ENCODE measurements at places on chromosomes 4 and X.

DNA sequence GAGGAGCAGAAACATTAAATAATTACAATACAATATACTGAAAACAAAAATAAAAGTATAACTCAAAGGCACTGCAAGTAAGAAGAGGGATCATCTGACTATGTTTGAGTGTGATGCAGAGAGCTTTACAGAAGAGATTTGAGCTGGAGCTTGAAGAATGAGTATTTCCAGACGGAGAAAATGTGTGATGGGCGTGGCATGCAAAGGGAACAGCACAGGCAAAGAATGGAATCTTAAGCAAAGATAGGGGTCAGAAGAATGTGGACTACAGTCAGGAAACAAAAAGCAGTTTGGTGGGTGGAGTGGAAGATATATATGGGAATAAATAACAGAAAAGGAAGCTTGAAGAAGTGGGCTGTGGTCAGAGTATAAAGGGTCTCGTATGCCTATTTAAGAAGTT is 45.5 kb downstream of the OPHN1 start:
- DNase-seq, result no peak

DNA sequence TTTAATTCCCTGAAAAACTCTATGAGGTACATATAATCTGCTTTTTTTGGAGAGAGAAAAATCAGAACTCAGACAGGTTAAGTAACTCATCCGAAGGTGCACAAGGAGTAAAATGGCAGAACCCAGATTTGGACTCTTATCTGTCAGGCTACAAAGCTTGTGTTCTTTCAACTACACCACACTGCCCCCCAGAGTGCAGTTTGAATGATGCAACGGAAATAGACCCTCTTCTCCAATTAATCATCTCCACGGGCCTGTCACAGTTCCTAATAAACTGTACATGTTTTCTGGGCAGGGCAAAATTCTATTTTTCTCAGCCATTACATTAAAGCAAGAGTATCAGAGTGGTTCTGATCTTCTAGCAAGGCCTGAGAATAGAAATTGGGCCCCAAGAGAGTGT is 35.3 kb upstream of the DCX start:
- DNase-seq, result peak; percentile 9

GRCh38 chrX:76253432-76253831 is 80.6 kb downstream of the PBDC1 start:
- peak; percentile 6 for DNase-seq

DNA sequence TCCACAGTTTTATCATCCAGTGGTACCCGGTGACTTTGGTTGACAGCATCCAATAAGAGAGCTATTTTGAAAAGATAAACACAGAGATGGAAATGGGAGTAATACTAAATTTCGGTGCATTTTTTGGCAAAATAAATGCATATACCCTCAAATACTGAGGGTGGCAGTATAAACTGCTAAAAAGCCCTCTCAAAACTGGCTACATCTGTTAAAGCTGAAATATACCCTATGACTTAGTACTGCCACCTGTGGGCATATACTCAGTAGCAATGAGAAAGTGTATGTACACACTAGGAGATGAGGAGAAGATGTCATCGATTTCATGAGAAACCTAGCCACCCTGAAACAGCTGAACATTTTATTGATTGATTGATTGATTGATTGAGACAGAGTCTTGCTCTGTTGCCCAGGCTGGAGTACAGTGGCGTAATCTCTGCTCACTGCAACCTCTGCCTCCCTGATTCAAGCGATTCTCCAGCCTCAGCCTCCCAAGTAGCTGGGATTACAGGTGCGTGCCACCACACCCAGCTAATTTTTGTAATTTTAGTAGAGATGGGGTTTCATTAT is 12.2 kb upstream of the TMEM128 start:
- DNase-seq, result no peak

- no peak for DNase-seq
These were observed 256.8 kb upstream of the VCX start for GRCh38 chrX:7586126-7586525.

DNA sequence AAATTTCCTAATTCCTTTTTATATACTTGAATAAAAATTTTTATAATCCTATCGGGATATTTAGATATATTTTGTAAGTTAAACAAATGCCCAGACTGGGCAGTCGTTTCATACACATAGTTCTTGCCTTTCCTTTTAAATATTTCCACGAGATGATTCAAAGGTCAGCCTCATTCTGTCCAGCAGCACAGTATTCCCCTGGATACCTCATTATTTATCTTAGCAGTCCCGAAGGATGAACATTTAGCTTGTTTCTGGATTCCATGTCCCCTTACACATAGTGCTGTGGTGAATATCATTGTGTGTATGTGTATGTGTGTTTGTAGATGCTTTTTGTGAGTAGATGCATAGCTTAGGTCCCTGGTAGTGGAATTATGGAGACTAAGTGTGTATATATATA is 38.3 kb downstream of the RAPGEF2 start:
- no peak for DNase-seq

GRCh38 chr4:19803406-19803805 is 448.3 kb upstream of the SLIT2 start:
- DNase-seq, result no peak

- no peak for DNase-seq
These were observed 1040.7 kb downstream of the RAPGEF2 start for GRCh38 chr4:160143574-160143973.

DNA sequence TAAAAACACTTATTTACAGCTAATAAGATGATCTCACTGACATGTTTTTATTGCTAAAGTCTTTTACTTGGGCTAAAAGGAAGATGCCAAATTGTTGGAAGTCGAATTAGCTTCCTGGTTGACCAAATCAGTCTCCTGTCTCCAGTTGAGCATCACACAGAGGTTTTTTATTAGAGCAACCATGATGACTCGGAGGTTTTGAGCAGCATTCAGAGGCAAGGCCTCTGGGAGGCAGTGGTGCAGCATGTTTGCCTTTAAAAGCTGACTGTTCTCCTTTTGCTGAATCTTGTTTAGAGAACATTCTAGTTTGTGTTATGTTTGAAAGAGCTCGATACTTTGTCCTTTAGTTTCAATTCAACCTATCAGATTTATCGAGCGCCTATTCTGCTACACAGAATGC is 2.1 kb downstream of the UCHL1 start:
- no peak for DNase-seq

DNA sequence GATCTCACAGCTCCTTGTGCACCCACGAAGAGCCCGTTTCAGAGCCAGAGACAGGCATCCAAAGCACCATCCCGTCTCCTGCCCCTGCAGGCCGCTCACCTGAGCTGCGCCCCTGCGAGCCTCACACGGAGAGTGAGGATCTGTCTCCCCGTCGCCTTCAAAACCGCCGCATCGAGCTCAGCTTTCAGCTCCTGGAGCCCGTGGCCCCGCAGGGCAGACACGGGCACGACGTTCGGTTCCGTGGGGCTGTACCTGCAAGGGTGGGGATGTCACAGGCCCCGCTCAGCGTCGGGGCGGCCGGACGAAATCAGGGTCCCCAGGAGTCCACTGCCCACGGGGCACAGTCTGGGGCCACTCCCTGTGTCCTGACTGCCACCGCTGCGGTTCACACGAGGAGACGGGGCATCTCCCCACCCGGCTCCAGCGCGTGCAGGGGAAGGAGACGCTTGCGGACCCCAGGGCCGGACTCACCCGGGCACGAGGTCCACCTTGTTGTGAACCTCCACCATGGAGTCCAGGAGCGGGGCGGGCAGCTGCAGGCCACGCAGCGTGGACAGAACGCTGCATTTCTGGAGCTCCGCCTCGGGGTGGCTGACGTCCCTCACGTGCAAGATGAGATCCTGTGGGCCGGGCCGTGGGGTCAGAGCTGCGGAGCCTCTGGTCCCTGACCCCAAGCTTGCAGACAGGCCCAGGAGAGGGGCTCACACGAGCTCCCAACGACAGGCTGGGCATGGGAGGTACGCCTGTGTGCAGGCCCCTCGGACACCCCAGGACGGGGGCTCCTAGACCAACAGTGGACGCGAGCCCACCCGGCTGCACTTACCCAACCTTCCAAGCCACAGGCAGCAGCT is 11.1 kb downstream of the GTPBP6 start:
- no peak for DNase-seq
